ENCODE measurements at places on chromosomes 2 and 18.

- DNase-seq, result no peak
These were observed 37.6 kb downstream of the PPP1R1C start for GRCh38 chr2:182023235-182023634.

GRCh38 chr18:54852780-54853675, 24.8 kb downstream of the RAB27B start:
- DNase-seq, result no peak

DNA sequence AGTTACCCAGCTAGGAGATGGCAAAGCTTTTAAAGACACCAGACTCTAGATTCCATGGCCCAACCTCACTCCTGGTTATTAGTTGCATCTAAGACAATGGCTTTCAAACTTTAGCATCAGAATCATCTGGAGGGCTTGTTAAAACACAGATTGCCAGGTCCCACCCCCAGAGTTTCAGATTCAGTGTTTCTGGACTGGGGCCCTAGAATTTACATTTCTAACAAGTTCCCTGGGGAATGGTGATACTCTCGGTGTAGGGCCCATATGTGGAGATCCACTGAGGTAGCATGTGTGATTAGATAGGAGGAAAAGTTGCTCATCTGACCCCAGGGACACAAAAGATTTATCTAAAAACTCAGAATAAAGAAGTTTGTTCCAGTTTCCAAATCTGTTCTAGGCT, 14.5 kb upstream of the TTR start:
- DNase-seq, result no peak

GRCh38 chr2:230974096-230974913, 21.6 kb upstream of the SPATA3 start:
- DNase-seq, result no peak

DNA sequence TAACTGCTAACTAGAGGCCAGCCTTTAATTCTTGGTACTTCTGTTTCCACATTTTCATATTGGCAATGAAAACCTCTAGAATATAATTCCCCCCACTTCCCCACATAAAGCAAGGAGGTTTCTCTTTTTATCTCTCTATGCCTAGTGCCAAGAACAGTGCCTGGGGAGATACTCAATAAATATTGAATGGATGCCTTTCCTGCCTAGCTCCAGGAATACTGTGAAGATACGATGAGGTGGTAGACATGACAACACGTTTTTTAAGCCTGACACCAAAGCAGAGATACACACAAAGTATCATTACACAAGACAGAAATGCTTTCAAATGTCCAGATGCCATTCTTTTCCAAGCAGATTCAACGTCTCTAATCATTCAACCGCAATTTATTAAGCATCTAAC, 535.5 kb downstream of the XIRP2 start:
- DNase-seq, result no peak

GRCh38 chr2:189729430-189729829, 33.2 kb downstream of the OSGEPL1 start:
- DNase-seq, result no peak

DNA sequence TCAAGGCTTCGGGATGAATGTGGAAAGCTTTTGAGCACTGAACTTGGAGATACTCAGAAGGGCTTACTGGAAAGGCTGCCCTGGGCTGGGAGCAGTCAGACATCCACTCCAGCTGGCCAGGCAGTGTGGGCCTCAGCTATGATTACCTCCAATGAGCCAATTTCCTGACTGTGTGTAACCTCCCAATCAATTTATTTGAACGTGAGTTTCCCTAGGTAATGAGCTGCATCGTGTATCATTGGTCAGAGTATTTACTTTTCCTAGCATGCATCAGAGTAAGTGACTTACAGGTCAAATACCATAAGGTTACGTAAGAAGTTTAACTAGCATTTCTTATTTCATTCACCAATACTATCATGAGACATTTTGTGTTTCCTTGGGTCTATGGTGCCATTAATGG, 11.0 kb upstream of the CTAGE1 start:
- DNase-seq, result no peak

GRCh38 chr18:50775207-50775606, 44.6 kb downstream of the MRO start:
- DNase-seq, result no peak

- DNase-seq, result no peak
These were observed 8.6 kb upstream of the RPL37A start for GRCh38 chr2:216490061-216490460.

GRCh38 chr2:40418614-40419363, 33.1 kb downstream of the SLC8A1 start:
- no peak for DNase-seq

DNA sequence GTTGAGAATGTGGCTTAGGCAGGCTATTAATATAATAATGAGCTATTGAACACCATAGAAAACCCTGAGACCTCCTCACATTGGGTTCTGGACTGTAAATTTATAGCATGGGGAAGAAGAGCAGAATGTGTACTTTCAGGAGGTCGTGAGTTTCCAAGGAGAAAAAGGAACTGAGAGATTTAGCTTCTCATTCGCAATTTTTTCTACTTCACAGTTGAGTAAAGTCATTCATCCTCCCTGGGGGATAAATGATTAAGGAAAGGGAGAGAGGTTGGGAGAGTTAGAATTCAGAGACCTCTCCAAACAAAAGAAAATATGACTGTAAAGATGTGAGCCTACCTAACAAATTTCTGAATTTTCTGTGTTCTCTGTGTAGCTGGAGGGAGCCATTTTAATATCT, 205.8 kb upstream of the CYRIA start:
- no peak for DNase-seq

GRCh38 chr2:232697807-232698110, 628 bp downstream of the GIGYF2 start:
- no peak for DNase-seq

DNA sequence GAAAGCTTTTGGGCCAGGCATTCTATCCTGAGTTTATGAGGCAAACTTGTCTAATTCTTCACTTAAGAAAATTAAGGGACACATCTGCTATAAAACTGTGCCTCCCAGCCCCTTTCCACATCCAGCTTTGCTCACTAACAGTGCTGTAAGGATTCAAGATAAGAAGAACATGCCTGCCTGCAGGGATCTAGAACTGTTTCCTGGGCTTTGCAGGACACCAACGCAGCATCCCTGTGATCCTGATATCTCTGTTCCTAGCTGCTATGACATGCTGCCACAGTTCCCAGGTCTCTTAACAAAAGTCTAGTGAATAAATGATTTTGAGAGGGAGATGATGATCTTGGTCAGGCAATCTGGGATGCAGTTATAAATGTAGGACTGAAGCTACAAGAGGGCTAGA, 12.4 kb downstream of the B4GALT6 start:
- no peak for DNase-seq

DNA sequence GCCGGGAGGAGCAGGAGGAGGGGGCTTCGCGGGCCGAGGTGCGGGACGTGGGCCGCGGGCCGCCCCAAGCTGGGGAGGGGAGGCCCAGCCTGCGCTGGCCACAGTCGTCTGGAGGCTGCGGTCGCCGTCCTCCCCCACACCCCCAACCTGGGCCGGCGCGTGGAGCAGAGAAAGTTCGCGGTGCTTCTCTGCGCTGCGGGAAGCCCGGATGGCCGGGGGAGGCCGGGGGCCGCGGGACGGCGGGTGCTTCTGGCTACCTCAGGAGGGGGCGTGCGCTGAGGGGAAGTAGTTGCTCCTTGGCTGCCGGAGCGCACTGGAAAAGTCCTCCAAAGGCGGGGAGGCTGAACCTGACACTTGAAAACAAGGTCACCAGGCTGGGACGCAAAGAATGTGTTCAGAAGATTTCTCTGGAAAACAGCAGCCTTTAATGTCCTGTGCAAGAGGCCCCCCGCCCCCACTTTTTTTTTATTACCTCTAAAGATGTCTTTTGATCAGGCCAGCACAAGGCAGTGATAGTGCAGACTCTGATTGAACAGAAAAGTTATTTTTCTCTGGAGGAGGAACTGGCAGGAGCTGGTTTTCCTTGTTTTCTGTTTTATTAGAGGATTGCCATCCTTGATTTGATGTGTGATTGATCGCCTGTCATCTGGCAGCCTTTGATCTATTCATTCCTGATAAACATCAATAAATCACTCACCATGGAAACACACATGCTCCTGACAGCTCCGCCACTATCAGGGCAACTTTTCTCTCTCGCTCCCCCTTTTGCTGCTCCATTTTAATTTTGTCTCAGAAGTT, 1.6 kb downstream of the TSHZ1 start:
- no peak for DNase-seq

DNA sequence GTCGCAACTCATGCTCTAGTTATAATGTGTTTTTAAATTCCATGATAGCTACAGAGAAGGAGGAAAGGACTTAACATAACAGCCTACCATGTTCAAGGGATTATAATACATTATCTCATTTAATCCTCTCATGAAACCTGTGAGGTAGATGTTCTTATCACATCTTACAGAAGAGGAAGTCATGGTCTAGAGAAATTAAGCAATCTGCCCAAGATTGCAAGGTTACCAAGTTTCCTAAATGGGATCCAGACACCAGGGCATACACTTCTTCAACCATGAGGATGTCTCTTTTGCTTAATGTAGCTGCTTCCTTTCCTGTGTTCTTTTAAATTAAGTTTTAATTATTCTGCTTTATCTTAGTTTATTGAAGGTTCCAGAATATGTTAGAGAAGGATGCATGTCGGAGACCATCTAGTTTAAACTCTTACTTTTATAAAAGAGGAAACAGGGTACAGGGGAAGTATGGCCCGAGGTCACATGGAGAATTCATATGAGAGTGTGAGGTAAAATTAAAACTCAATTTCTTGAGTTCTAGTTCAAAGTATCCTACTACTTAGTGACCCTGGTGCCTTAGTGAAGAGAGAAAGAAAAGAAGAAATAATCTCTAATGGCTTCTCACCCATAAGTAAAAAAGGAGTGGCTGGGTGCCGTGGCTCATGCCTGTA, 3.6 kb upstream of the IL1A start:
- DNase-seq, result no peak

GRCh38 chr2:25085761-25086560, 44.1 kb downstream of the EFR3B start:
- peak; percentile 87 for DNase-seq

GRCh38 chr2:201784563-201784962, 3.8 kb upstream of the ALS2 start:
- DNase-seq, result no peak

DNA sequence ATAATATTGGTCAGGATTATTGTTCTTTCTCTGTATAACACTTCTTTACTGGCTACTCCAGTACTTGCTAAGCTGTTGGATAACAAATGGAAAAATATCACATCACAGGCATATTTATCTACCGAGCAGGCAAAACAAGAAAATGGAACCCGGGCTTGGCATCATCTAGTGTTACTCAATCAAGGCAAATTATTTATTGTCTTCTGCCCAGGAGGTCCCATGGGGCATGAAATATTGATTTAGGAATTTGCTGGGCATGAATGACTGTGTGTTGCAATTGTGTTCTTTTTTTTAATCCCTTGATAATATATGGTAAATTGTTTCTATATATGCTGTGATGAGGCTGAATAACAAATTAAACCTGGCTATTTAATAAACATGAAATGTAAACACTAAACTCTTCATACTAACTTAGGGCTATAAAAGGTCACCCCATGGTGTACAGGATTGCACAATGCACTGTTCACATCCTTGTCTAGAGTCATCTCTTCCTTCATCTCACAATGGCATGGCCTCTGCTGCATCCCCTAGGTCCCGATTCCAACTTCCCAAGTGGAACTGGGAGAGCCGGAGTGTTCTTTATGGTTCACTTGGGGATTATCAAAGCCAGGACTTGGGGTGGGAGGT, 2.2 kb upstream of the PARD3B start:
- no peak for DNase-seq

DNA sequence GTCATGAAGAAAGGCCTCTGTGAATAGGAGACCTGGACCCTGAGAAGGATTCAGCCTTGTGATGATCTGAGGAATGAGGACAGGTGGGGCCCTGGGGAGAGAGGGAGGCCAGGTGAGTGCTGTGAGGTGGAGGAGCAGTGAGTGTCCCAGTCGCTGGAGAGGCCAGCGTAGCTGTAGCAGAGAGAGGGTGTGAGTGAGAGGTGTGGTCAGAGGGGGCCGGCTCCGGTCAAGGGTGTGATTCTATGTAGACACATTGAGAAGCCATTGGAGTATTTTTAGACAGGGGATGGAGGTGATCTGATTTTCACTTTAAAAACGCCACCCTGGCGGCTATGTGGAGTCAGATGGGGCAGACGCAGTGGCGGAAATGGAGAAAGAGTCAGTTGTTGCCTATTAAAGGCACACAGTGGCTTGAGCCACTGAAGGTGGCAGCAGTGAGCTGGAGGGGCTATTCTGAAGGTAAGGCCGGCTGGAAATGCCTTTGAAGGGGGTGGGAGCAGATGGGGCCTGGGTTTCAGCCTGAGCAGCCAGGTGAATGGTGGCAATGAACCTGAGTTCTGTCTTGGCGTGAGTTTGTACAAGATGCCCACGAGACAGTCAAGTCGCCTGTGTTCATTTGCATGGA, 55.6 kb downstream of the GREB1 start:
- DNase-seq, result no peak

DNA sequence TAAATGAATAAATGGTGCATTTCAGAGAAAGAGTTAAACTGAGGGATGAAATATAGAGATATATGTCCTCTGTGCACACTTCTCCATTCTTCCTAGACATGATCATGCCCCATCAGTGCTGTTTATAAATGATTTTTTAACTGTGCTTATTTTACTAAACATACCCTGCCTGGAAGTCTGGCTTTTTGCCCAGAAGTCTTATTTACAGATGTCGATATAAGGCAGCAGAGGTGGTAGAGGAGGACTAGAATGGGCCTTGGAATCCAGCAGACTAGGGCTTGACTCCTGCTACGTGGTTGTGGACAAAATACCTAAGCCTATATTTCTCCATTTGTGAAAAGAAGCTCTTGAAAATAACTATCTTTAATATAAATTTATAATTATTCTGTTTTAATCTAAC, 355.5 kb downstream of the RAD51AP2 start:
- DNase-seq, result no peak

DNA sequence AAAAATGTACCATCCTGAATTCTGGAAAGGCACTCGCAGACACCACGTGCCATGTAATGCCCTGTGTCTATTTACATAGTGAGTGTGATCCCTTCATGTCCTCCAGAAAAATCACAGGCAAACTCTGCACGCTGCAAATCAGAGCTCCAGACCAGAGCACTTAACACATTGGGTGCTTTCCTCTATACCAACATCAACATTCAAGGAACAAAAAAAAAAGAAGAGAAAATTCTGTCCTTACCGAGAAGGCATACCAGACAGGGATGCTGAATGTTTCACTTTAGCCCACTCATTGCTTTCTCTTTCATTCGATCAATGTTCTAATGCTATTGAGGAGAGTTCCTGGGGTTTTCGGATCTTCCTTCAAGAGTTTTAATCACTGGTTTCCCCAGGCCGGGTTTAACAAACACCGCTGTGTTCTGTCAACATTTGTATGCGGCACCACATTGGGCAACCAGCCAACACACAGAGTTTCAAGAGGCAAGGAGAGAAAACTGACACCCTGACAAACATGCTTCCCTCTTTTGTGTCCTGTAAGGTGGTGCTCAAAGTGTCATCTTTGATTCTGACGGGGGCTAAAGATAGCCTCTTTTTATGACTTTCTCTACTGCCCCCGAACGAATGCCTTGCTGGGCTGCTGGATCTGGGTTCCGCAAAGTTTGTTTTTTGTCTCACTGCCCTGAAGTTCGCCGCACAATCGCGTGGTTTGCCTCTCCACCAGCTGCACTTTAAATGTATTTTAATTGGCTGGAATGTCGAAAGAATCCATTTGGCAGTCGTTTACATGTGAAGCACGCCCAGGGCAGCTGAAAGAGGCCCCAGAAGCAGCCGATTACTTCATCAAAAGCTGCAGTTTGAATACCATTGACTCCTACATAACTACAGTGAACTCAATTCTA, 106.4 kb upstream of the NCKAP5 start:
- peak; percentile 81 for DNase-seq

- DNase-seq, result no peak
These were observed 6.1 kb upstream of the TMBIM1 start for GRCh38 chr2:218298314-218298875.
